Activated CD4-positive, alpha-beta T cell treated with anti-CD3 and anti-CD28 coated beads for 48 hours (primary cell): ENCODE measurements at places on chromosomes 16 and 17.
A peak's percentile ranks its signal among the peaks of the same experiment; 100 is the strongest.

- DNase-seq = no peak
Measured at GRCh38 chr16:57345021-57345420, 13.6 kb upstream of the CCL22 start.

- no peak for DNase-seq
Measured at GRCh38 chr16:734208-734980, 6.4 kb downstream of the CIAO3 start.

GRCh38 chr16:48558371-48558841 is 51.6 kb downstream of the N4BP1 start:
- DNase-seq = no peak

- DNase-seq = peak; percentile 80
Measured at GRCh38 chr17:1627982-1628855, at the start of gene SLC43A2. SLC43A2 (minus strand) TSS chr17:1628834; CDS start chr17:1627874, 960 bp downstream.

- DNase-seq = no peak
Measured at GRCh38 chr17:34242587-34243363, 12.3 kb upstream of the CCL2 start.

DNA sequence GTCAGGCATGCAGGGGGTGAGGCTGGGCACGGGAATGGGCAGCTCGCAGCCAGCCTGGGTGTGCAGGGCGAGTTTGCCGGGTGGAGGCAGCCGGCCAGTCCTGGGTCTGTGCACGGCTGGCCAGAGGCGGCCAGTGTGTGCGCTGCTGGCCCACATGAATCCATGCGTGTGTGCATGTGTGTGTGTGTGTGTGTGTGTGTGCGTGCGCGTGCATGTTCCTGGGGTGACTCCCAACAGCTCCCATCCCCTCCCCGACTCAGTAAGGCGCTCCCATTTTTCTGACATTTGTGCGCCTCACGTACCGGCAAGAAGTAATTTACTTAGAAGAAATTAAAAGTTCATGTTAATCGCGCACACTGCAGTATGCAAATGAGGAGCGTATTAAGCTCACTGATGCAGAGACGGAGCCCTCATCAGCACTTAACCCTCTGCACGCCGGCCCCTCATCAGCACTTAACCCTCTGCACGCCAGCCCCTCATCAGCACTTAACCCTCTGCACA is 55.4 kb upstream of the ACSF3 start:
- no peak for DNase-seq

GRCh38 chr17:7987112-7987893 is 15.1 kb upstream of the GUCY2D start:
- DNase-seq = no peak

DNA sequence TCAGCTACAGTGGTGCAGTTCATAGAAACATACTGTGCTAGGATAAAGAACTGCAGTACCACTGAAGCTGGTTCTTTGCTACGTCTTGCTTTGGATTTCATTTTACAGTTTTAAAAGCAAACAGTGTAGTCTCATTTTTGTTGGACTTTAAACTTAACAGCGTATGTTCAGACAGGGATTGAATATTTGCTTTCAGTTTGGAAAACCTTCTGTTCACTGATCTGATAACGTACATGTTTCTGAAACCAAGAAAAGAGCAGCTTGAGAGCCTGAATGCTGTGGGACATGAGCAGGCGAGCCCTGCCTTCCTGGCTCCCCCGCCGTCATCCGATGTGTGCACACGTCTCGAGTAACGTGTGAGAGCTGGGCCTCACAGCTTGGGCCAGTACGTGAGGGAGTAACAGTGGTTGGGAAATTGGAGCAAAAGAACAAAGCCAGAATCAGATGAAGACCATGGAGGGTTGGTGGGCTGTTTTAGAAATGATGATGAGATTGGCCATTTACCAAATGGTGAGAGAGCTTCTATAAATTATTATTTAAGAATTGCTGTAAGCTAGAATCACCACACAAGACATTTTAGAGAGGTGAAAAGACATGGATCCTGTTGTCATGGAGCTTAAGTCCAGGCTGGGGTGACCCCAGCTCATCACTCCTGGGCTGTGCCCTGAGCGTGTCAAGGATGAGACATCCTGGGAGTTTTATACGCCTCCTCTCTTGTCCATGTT is 20.8 kb upstream of the CLEC18C start:
- DNase-seq = no peak

DNA sequence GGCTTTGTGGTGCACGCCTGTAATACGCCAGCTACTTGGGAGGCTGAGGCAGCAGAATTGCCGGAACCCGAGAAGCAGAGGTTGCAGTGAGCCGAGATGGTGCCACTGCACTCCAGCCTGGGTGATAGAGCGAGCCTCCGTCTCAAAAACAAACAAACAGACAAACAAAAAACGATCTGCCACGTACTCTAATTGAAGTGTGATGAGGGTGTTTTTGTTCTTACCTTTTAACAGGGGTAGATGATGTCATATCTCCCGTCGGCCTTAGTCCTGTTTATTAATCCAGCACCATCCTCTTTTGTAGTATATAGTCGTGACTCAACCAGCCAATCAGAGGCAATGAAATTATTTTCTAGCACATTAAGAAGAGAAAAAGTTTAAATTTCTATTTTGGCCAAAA is 58.5 kb downstream of the IQCK start:
- DNase-seq = no peak

DNA sequence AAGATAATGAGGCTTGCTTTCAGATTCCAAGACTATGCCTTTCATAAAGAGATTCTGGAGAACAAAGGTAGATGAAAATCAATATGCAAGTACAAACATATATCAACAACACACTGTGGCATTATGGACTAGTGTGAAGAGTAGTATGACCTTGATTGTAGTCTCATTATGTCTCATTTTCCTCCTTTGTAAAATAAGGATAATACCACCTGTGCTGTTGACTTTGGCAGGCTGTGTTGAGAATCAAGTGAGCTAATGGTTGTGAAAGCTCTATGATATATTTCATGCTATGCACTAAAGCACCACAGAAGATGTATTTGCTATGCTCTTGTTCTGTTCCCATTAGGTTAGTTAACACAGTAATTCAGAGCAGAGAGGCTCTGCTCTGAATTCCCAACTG is 78.5 kb upstream of the NACA2 start:
- no peak for DNase-seq

GRCh38 chr16:22683730-22684573 is 130.0 kb upstream of the HS3ST2 start:
- DNase-seq = no peak

GRCh38 chr16:48608452-48608851 is 1.5 kb downstream of the N4BP1 start:
- no peak for DNase-seq

DNA sequence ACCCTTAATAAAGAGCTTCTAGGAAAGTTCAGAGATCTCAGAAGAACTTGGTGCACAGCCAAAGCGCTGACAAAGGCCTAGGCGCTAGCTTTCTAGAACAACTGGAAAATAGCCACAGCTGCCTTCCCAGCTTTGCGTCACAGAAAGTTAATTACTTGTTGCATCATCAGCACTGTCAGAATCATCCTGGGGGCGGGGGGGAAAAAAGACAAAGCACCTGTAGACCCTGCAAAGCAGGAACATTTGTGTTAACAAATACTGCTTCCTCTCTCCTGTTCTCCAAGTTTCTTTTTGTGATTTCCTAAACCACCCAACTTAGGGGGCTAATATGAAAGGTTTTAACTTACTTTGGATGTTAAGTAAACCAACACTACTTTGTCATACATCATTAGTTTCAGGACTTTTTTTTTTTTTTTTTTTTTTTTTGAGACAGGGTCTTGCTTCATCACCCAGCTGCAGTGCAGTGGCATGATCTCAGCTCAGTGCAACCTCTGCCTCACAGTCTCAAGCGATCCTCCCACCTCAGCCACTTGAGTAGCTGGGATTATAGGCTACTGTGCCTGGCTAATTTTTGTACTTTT is 4.8 kb upstream of the AARSD1 start:
- no peak for DNase-seq
